Stimulated activated CD4-positive, alpha-beta T cell treated with anti-CD3 and anti-CD28 coated beads, Interleukin-15, amount 100 ng/mL, for 1 hour (primary cell): ENCODE measurements at places on chromosomes 12 and 14.

- DNase-seq: no peak
Observed at GRCh38 chr12:47417955-47418354, 287.9 kb downstream of the RPAP3 start.

GRCh38 chr12:116262741-116263140 lies 14.8 kb downstream of the MED13L start:
- no peak for DNase-seq

DNA sequence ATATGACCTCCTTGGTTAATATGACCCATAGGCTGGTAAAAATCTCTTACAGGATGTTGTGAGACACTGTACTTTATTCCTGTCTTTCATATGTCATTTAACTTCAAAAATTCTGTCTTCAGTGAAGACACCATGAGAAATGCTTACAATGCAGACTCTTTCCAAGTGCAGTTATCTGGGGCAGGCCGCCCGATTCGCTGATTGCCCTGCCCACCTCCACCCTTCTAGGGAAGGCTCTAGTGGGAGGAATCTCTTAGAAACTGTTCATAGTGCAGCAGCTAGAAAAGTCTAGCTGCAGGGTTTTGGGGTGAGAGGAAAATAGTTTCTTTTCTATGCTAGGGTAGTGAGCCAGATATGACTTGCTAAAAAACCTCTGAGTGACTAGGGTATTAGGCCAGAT lies 15.0 kb upstream of the CIPC start:
- DNase-seq: no peak

DNA sequence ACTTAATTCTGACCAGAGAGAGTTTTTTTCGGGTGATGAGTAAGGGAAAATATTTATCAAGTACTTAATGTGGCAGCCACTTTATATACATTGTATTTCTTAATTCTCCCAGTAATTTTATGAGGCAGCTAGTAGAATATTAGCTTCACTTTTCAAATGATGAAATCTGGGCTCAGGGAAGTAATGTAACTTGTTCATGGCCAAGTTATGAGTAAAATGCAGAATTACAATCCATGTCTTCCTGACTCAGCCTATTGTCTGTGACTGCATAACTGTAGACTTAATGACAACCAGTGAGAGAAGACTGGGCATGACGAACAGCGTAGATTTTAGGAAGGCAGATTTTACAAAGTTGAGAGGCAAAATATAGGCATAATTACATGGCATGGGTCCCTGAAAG lies 106.7 kb upstream of the MIS18BP1 start:
- no peak for DNase-seq

- DNase-seq: no peak
Observed at GRCh38 chr12:75747572-75748021, 236.2 kb upstream of the KRR1 start.

GRCh38 chr12:67122584-67122983 lies 146.6 kb upstream of the CAND1 start:
- no peak for DNase-seq

GRCh38 chr12:20601668-20602280 lies 93.4 kb upstream of the SLCO1C1 start:
- no peak for DNase-seq

DNA sequence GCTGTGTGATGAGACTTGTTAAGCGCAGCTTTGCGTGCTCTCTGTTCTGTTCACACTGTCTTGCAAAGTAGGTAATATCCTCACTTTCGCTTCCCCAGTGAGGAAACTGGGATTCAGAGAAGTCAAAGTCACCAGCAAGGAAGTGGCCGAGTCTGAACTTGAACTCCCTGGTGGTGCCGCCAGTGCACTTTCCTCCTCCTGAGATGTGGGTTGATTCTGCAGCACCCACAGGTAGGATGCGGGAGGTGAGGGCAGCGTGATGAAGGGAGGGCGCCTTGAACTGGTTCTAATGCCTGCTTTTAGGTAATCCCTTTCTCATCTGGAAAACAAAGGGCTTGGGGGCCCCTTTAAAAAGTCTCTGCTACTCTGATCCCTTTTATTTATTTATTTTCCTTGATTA lies 54.9 kb upstream of the IGF1 start:
- DNase-seq: no peak

DNA sequence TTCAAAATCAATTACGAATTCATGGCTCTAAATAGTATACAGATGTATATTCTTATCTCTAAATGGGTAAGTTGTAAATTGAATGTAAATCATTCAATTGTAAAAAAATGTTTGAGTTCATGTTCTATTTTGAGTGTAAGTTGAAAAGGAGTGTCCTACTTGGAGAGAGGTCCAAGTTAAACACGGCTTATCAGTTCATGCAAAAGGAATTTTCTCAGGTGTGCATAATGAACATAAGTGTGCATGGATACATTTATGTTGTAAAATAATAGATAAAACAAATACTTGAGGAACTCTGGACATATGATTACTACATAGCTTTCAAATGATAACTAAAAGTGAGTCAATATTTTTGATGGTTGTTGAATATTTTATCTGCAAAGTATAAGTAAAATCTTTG lies 79.5 kb downstream of the PPFIA2 start:
- DNase-seq: no peak
